ENCODE measurements at places on chromosomes 1 and 21.

DNA sequence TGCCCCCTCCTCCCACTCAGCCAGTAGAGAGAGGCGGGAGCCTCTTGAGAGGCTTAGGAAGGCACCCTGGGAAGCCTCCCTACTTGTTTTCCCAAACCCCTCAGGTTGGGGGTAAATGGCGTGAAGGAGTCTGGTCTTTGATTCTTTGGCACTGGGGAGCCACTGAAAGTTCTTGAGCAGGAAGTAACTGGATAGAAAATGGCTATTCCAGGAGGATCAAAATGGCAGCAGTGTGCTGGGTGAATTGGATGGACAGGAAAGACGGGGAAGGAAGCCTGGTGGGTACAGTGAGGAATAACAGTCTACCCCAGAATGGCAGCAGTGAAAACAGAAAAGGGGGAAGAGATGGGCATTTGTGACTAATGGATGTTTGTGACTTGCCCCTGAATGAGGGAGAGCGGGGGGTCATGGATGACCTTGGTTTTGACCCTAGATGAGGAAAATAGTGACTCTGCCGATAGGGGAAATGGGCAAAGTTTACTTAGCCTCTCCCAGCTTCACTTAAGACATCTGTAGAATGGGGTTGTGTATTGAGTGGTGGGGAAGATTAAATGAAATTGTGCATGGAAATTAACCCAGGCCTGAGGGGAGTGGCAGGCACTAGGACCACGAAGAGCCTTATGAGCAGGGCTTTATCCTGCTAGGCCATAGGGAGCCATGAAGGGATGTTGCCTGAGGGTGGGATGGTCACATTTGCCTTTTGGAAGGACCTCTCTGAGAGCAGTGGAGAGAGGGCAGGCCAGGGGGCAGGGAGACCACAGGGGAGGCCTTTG, 32.7 kb downstream of the TMEM51 start:
- no peak for DNase-seq

DNA sequence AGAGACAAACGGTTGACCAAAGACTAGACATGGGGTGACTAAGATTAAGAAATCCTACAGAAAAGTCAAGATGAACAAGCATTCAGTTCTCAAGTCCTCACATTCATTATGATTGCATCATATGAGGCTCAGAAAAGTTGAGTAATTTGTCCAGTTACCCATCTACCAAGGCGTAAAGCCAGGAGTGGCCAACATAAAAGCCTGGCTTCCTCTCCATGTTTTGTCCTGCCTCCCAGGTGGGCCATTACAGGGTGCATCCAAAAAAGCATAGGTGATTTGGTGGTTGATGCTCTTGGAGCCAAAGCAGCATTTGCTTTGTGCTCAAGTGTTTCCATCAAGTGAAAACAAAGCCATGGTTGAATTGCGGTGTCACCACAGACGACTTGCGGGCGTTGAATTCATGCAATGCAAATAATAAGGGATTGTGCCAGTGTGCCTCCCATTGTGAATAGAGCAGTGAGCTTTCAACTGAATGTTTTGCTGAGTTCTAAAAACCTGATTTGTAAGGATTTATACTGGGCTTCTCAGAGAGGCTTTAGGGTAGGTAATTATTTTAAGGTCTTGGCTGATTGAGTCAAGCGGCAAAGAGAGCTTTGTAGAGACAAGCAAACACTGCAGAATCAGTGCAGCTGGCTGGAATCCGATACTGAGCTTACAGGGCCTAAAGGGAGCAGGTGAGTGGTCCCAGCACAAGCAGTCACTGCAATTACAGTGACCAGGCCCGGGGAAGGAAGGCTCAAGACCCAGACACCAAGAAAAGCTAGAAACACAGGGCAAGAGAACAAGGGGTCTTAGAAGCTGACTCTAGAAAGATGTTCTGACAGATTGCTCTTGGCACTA, 54.1 kb downstream of the KCNJ15 start:
- DNase-seq = no peak

DNA sequence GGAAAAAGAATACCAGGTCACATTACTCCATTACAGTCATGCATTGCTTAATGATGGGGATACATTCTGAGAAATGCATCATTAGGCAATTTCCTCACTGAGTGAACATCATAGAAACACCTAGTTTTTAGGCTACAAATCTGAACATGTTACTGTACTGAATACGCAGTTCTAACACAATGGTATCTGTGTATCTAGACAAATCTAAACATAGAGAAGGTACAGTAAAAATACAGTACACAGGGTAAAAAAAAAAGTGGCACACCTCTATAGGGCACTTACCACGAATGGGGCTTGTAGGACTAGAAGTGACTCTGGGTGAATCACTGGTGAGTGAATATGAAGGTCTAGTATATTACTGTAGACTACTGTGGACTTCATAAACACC, 115.7 kb downstream of the AKT3 start:
- DNase-seq = no peak

- no peak for DNase-seq
These were observed 55.2 kb downstream of the ERG start for GRCh38 chr21:38443110-38443509.

DNA sequence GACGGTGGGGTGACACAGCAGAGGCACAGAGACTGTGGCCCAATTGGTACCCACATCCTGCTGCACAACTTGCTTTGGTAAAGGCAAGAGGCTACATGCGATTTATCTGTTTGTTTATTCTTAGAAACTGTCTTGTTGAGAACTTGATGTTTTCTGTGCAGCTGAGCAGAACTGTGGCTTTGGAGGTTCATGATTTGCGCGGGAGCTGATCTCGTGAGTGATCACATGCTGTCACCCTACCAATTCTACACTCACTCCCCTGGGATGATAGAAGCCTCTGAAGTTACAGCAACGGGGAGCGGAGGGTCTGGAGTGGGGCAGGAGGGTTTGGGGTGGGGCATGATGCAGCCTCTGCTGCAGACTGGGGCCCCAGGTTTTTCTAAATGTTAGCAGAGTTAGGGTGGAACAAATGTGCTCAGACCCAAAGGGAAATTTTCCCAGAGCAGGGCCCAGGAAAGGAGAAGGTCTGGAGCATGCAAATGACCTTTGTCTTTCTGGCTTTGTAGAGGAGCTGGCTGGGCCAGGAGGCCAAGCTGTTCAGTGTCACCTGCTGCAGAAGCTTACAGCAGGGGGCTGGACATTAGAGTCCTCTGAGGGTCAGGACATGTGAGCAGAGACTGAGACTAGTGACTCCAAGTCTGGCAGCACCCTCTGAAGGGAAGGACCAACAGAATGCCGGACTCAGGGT, 83.6 kb downstream of the GRIK3 start:
- DNase-seq = no peak

- DNase-seq = no peak
These were observed 1.2 kb downstream of the ANP32E start for GRCh38 chr1:150234566-150235293.

- no peak for DNase-seq
These were observed 44.4 kb downstream of the STPG1 start for GRCh38 chr1:24369199-24369598.

- DNase-seq = no peak
These were observed at the start of gene ERICH3 for GRCh38 chr1:74673351-74674111. Gene ERICH3, minus strand, starts transcription at chr1:74673792. Its CDS starts 273 bp downstream, at chr1:74673519.

GRCh38 chr21:45470773-45471524, 66.0 kb downstream of the COL18A1 start:
- DNase-seq = peak; percentile 83

DNA sequence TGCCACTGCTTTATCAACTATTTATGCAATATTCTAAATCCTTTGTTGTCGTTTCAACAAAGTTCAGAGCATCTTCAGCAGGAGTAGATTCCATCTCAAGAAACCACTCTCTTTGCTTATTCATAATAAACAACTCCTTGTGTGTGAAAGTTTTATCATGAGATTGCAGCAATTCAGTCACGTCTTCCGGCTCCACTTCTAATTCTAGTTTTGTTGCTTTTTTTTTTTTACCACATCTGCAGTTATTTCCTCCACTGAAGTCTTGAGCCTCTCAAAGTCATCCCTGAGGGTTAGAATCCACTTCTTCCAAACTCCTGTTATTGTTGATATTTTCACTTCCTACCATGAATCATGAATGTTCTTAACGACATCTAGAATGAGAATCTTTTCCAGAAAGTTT, 14.8 kb upstream of the ETS2 start:
- DNase-seq = no peak

GRCh38 chr1:4367230-4367777, 287.1 kb upstream of the AJAP1 start:
- no peak for DNase-seq

- DNase-seq = no peak
These were observed 15.5 kb downstream of the FYB2 start for GRCh38 chr1:56803561-56804156.

GRCh38 chr1:159444511-159444910, 5.0 kb downstream of the OR10J1 start:
- DNase-seq = no peak

DNA sequence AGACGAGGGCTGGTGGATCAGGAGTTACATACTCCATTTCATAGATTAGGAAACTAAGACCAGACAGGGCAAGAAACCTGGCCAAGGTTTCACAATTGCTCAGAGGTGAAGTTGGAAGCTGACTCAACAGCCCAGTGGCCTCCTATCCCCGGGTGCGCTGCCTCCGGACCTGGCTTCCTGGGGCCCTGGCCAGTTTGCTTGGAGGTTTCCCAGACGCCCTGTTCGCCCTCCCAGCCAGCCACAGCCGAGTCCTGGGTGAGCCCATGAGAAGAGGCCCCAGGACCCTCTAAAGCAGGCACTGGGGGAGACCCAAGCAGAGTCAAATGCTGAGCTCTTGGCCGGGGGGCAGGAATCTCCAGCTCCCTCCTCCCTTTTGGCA, 180.1 kb downstream of the ZBTB18 start:
- DNase-seq = no peak

- DNase-seq = no peak
These were observed 156.8 kb downstream of the FASLG start for GRCh38 chr1:172815740-172816139.

DNA sequence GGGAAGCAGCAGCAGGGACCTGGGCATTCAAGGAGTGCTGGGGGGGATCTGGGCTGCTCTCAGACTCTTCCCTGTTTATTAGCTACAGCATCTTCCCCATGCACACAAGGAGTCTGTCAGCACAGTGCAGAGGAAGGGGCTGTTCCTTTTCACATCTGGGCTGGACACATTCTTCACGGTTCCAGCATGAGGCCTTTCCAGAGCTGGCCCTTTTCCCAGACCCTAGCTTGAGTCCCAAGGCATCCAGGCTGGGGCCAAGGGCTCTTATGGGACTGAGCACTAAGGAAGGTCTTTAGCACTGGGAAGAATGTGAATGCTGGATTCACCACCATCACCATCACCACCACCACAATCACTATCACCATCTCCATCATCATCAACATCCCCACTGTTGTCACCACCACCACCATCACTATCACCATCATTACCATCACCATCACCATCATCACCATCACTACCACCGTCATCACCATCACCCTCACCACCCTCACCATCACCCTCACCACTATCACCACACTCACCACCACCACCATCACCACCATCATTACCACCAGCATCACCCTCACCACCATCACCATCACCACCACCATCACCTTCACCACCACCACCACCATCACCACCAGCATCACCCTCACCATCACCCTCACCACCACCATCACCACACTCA, 28.4 kb downstream of the PARK7 start:
- no peak for DNase-seq

DNA sequence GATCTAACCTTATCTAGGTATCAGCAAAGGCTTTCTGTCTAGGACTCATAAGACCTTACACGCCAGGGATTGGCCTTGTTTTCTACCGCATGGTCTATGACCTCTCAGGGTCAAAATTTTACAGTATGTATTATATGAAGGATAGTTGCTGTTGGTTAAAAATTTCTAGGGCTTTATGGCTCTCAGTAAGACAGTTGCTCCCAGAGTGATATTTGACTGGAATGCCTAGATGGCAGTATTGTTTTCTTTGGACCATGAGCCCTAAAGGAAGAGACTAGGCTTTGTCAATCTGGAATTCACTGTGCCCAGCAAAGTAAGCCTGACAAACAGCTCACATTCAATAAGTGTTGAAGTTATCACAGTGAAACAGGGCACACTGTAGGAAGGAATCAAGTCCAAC, 37.6 kb downstream of the C1orf87 start:
- DNase-seq = no peak

- DNase-seq = no peak
These were observed 4.2 kb downstream of the CD48 start for GRCh38 chr1:160707236-160708064.

All from BJ (cell line).